ENCODE measurements at places on chromosomes 2 and 18.

- DNase-seq = no peak
These were observed at the start of gene DNER for GRCh38 chr2:229714080-229714735. TSS of gene DNER (minus strand) at chr2:229714555. CDS start at chr2:229714423, 132 bp downstream.

- no peak for DNase-seq
These were observed 1347.2 kb upstream of the DDX18 start for GRCh38 chr2:116467243-116467642.

GRCh38 chr2:84832772-84833461 is 48.0 kb downstream of the TRABD2A start:
- no peak for DNase-seq

GRCh38 chr2:45119038-45119437 is 109.8 kb upstream of the SIX2 start:
- no peak for DNase-seq

DNA sequence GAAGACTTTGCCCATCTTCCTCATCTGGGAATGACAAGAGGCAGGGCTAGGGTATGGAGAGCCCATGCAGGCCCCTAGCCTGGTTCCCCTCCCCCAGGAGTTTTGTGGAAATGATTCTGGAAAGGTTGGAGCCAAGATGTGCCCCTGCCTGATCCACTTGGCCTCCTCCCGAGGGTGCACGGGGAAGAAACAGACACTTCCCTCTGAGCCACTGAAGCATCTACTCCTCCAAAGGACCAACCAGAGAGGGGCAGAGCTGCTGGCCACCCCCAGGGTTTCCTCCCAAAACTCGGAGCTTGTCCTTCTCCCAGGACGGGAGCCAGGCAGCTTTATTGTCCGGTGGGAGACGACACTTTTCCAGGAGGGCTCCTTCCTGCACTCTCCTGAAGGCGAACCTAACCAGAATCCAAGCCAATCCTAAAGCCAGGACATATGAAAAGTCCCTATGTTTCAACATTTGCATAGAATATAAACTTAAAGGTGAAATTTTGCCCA is 149.2 kb upstream of the COPS8 start:
- DNase-seq = no peak

DNA sequence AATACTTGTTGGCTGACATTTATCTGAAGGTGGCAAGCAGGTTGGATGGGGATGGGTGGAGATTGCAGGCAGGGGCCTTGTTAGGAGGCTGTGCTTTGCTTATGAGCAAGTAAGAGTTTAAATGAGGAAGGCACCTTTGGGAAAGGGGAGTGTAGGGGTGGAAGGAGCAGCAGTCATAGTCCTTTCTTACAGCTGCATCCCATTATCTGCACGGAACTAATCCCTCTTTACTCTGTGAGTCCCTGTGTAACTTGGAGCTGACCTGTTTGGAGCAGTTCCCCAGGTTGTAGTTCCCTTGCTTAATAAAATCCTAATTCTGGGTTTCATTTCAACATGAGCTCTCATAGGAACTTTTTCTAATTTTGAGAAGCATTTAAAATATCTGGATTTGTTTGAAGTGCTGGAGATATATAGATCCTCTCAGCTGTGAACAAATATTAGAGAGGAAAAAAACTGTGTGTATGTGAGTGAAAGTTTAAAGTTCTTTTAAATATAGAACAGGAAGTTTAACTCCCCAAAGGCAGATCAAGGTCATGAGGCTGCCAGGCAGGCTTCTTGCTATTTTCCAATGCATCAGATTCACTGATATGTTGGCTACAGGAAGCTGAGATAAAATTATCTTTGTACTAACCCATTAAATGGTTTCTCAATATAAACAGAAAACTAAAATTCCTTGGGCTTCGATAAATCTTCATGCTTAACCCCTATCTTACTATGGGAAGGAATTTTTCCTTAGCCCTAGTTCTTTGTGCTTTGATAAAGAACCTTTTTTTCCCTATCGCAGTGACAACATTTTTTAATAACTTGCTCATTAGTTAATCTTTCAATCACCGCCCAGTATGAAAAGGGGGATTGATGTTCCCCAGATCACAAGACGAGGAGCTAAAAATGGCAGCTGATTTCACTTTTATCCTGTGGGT is 104.6 kb upstream of the EML6 start:
- DNase-seq = no peak

- no peak for DNase-seq
These were observed 16.7 kb upstream of the RAPH1 start for GRCh38 chr2:203551778-203552177.

DNA sequence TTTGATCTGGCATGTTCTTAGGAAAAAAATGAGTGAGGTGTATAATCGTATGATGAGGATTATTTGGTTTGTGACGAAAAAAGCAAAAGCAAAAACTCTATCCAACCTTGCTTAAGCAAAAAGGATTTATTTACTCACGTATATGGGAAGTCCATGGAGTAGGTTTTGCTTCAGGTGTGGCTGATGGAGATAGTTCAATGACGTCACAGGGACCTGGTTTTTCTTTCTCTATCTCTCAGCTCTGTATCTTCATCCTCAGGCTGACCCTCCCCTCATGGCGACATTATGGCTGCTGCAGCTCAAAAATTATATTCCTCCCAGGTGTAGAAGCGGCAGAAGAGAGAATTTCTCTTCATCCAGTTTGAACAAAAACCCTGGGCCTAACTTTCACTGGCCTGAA is 8.9 kb downstream of the TMSB10 start:
- DNase-seq = no peak
